ENCODE measurements at places on chromosomes 7 and 10. TPM values are rescaled to one million over a fixed set of nuclear protein-coding genes. Genes with fewer than 3 reads are reported as not detected.

SLC16A9 gene
- 0.26 TPM for total RNA-seq

TBXAS1 gene
- 2.1 TPM for total RNA-seq

GRCh38 chr7:91263384-91264045 lies 718 bp upstream of the FZD1 start:
- no peak for DNase-seq

DNA sequence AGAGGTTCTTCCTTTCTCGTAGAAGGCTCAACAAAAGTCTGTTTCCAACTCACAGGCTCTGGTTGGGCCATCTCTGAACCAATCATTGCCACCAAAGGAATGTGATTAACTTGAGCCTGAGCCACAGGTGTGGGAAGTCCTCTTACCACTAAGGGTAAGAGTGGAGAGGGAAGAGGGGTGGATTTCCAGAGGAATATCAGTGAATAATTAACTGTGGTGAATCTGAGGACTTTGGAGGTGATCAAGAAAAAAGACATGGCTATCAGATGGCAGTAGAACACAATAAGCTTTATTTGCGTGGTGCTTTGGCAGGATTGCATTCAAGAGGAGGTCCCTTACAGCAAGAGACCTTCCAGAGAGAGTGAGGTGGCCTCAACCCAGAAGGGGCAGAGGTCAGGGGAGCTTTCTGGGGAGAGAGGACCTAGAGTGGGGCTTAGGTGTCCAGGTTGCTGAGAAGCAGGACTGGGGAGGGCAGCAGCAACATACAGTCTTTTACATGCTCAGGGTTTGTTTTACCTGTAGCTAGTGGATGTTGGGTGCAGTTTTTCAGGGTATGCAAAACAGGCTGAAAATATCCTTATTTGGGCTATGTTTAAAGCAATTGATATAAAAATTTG lies 61.4 kb downstream of the BBS9 start:
- no peak for DNase-seq

DNA sequence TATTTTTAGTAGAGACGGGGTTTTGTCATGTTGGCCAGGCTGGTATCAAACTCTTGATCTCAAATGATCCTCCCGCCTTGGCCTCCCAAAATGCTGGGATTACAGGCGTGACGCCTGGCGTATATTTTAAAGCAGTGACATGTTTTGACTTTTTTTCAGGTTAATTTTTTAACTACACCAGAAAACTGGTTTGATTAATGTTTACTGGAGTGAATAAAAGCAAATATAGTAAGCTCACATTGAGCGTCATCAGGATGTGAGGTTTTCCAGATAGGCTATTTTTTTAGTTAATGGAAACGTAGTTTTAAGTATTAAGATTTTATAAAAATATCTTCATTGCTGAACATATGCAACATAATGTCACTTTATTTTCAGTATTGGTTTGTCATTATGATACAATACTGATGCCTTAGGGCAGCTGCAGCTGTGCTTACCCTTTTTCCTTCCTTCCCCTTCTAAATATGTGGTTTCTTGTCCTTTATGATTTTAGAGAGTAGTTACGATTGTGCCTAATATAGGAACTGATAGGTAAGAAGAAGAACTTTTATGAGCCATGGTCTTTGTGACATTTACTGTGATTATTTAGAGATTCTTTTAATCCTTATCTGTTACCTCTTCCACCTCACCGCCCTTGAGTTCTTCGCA lies 37.3 kb downstream of the TMEM60 start:
- DNase-seq = no peak

Measured in fibroblast of lung (primary cell).